GM12892 (cell line): ENCODE measurements at places on chromosomes 3 and 15.

DNA sequence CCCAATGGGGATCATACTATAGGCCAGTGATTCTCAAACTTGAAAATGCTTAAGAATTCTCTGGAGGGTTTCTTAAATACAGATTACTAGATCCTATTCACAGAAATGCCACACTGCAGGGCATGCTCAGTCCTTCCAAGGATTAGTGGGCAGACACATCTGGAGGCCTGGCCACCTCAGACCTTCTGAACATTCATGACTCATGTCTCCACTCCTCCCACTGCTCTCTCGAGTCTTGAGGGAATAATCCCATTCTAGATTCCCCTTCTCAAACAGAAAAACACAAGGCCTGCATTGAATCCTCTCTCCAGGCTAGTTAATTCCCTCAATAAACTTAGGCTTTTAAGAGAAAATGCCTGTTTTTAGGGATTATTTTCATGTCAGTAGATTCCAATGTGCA is 22.1 kb downstream of the ZNF621 start:
- no peak for DNase-seq

- no peak for DNase-seq
Observed at GRCh38 chr15:85759376-85759775, 35.3 kb downstream of the KLHL25 start.

DNA sequence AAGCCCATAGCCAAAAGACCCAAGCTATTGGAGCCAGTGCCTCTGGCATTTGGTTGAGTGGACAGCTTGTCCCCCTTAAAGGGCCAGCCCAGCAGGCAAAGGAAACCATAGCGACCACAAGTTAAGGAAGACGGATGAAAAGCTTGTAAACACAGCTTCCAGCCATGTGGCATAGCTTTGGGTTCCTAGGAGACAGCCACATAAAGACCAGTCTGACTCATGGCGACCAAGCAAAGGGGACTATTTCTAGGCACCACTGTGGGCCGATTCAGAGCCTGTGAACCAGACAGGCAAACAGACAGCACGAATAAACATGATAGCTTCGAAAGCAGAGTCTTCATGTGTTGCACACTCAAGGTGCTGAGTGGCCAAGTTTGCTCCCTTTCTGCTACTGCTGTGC is 30.5 kb upstream of the SRGAP3 start:
- DNase-seq = no peak

GRCh38 chr3:15355086-15355485 is 22.7 kb upstream of the SH3BP5 start:
- no peak for DNase-seq

- DNase-seq = no peak
Observed at GRCh38 chr3:24505691-24506550, 11.3 kb upstream of the THRB start.

- no peak for DNase-seq
Observed at GRCh38 chr15:51833772-51834171, 4.3 kb downstream of the TMOD3 start.

GRCh38 chr3:136818191-136818768 is 646 bp upstream of the SLC35G2 start:
- DNase-seq = no peak

DNA sequence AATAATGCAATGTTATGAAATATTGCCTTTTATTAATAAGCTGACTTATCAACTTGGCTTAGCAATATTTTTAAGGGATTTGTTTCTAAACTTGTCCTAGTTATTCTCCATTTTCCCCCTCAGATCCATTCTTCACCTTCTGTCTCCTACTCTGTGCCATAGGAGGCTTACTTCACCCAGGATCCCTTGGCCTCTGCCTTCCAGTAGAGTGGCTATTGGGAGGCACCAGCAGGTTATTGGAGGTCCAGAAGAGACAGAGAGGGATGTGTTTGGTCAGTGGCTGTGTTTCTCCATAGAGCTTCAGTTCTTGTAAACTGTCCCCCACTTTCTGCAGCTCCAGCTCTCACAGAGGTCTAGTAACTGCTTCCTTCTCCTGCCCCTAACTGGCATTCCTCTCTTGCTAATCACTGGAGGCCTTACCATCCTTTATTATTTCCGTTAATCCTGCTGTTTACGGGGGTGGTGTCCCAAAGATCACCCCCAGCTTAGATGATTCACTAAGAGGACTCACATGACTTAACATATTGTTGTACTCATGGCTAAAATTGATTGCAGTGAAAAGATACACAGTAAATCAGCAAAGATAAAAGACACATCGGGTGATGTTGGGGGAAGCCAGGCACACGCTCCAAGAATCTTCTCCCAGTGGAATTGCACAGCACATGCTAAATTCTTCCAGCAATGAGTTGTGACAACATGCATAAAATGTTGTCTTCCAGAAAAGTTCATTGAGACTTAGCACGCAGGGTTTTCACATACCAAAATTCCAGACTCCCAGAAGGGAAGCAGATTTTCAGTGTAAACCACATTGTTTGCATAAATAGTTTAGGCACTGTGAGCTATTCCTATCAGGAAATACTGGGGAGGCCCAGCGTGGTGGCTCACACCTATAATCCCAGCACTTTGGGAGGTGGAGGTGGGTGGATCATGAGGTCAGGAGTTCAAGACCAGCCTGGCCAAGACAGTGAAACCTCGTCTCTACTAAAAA is 67.5 kb downstream of the RPL22L1 start:
- no peak for DNase-seq

DNA sequence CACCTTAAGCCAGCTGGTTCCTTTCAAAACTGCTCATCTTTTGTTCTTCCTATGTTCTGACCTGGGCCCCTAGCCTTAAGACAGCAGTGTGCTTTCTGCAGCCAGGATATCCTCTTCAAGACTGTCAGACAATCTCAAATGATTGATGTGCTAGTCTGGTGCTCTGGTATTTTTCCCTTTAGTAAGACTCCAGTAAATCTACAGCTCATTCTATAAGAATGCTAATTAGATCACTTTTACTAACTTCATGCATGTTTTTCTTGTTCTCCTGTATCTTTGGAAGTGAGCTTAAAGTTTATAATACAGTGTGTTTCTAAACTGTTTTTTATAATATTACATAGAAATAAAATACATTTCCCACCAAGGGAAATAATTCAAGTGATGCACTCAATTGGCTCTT is 220.9 kb upstream of the NANOGP8 start:
- no peak for DNase-seq

GRCh38 chr15:61226361-61227256 is 2.5 kb downstream of the RORA start:
- DNase-seq = no peak

GRCh38 chr3:43287500-43287873 is 1.1 kb downstream of the SNRK start:
- no peak for DNase-seq

DNA sequence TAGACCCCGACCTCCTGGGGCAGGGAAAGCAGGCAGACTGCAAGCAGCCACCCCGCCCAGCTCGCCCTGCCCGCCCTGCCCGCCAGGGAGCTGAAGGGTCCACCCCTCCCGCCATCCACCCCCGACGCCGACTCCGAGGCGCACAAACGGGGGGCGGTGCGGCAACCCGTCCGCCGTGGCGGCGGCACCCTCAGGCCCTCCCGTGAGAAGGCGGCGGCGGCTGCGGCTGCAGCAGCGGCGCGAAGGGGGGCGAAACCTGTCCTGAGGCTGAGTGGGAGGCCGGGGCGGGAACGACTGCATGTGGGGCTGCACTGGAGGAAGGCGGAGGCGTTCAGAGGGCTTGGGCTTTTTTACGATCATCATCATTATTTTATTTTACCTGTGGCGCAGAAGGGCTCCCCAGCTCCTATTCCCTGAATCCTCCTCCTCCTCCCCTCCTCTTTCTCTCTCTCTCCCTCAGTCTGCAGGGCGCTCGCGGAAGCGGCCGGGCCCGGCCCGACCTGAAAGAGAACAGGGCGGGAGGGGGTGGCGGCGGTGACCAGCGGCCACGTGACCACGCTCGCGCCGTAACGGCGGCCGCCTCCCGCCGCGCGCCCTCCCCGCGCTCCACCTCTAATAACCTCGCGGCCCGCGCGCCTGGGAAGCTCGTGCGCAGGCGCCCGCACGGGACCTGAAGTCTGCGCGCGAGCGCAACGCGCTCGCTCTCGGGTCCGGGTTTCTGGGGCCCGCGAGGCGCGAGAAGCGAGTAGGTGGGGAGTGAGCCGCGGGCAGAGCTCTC is at the start of gene TBC1D5:
TSS of gene TBC1D5 (minus strand) at position 530 of the 778 bp plus-strand sequence. CDS start 234,061 bp downstream, outside the sequence.
- DNase-seq = peak; percentile 85

GRCh38 chr3:4987538-4988296 is 8.5 kb downstream of the BHLHE40 start:
- no peak for DNase-seq

- DNase-seq = no peak
Observed at GRCh38 chr15:74857671-74858368, 14.9 kb upstream of the ULK3 start.

- DNase-seq = peak; percentile 60
Observed at GRCh38 chr3:194137506-194138474, 1.8 kb downstream of the HES1 start.

GRCh38 chr3:55180936-55181535 is 253.2 kb upstream of the LRTM1 start:
- DNase-seq = no peak

GRCh38 chr15:91826443-91826842 is 27.1 kb upstream of the SLCO3A1 start:
- DNase-seq = no peak

DNA sequence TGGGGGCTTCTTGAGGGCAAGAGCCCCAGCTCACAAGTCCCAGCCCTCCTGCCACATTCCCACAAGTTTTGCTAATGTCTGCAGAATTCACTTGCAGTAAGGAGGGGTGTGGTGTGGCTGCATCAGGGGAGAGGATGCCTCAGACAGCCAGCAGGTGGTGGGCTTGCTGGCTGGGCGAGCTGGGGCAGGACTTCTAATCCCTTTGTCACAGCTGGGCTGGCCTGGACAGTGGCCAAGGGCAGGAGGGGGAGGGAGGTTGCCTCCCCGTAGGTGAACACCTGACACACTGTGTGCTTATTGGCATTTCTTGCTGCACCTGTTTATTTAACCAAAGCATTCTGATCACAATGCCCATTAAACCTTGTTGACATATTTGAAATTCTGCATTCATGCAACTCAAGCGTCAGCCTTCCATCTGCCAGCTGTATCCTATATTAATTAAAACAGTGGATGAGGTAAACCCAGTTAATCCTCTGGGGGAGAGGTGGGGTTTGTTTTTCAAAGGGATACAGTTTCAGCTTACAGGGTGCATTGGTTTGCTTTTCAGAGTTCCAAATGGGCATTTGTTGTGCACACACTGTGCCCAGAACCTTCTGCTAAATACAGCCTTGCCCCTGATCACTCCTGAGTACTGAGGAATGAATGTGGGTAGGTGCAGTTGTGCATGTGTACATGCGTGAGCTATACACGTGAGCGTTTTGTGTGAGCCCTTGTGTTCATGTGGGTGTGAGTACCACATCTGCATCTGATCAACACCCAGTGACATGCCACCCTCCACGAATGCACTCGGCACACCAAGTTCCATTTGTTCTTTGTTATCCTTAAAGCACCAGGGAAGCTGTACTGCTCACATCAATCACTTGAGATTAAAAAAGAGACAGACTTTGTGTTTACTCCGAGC is 268.7 kb downstream of the XXYLT1 start:
- DNase-seq = peak; percentile 40

DNA sequence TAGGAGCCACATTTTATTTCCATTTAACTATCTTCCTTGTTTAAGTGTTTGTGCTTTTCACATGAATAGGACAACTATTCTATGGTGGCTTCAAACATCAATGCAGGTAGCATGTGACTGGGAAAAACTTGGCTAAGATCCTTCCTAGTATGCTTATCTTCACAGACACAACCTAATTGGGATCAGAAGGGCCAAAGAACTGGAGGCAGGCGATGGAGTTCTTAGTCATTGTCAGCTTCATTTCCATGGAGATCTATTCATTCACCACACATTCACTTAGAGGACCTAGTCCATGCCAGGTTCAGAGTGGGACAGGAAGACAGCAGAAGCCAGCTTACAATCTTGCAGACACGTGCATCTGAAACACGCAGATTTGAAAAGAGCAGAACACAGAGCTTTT is 277.5 kb upstream of the PPP2R3A start:
- DNase-seq = no peak

GRCh38 chr3:52645549-52645948 is 40.2 kb downstream of the PBRM1 start:
- no peak for DNase-seq

DNA sequence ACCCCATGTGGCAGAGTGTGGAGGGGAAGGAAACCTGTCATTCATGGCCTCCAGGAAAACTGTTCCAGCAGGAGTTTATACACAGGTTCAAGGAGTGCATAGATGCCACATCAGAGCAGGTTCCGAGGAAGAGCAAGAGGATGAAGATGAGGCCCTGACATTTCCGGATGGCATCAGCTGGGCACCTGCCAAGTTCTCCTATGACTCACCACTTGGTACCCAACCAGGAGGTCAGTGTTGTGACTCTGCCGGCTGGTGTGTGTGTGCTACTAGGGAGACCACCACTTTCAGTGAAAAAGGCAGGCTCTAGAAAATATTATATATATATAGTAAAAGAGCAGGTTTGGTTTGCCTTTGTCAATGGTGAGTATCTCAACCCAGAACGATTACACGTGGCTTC is 69.3 kb downstream of the NTRK3 start:
- no peak for DNase-seq

GRCh38 chr3:86787091-86787490 is 203.9 kb downstream of the VGLL3 start:
- no peak for DNase-seq

DNA sequence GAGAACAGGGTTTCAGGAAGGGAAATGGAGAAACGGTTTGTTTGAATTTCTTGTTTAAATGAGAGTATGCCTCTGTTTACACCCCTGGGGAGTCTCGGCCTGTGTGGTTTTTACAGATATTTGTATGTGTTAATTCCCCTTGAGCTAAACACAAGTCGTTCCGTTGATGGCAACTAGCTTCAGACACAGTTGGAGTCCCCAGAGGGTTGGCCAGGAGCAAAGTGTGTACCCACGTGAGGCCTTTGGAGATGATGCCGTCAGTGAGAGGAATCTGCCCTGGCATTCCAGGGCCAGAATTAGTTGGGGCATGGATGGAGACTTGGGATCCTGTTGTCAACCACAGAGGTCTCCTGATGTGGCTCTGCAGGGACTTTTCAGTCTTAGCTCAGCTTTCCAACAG is 44.0 kb downstream of the CEMIP start:
- no peak for DNase-seq

GRCh38 chr3:55491296-55491816 is 4.2 kb upstream of the WNT5A start:
- no peak for DNase-seq

- no peak for DNase-seq
Observed at GRCh38 chr3:101532783-101533602, 20.0 kb upstream of the SENP7 start.

DNA sequence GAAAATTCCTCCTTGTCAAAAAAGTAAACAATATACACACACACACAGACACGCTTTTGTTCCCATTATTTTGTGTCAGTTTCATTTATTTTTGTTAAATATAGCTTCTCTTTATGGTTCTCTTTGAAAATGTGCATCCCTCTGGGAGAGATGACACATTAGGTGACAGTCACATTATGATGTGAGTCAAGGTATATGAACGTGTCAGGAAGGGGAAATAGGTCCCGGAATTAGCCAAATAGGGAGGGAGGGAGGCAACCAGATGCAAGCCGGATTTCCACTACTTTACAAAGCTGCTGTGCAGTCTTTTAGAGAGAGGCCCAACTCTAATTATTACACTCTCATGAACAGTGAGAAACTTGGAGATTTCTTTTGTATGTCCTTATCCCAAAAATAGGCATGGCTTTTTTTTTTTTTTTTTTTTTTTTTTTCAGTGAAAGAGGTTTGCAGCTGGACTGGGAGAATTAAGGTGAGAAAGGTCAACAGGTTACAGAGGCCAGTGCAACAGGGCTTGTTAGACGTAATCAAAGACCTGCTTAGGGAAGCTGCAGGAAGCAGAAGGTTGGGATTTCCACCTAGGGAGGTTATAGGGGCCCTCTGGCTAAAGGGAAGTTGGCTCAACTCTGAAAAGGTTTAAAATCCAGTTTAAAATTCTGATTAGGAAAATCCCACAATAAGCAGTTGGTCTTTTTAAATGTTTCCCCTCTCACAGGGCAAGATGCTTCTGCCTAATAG is 240.5 kb upstream of the UBE2E1 start:
- no peak for DNase-seq
